NCI-H510A (cell line): ENCODE measurements at places on chromosomes 16 and 17.

- DNase-seq, result peak; percentile 67
These were observed 853 bp upstream of the PDK2 start for GRCh38 chr17:50094243-50094752.

- no peak for DNase-seq
These were observed 44.2 kb downstream of the HELZ start for GRCh38 chr17:67200727-67201301.

DNA sequence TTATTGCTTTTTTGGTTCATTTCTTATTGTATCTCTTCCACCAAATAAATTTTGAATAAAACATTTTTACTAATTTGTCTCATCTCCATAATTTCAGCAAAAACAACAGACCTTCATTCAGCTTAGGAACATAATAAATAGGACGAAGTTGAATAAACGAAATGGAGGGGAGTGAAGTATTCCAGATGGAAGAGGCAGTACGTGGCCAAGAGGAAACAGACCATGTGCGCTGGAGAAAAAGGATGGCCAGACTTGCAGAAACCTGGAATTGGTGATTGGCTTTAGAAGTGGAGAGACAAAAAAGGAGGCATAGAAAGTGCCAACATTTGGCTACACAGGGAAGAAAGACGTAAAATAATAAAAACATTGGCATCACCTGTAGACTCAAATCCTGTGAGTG lies 113.5 kb downstream of the USP22 start:
- no peak for DNase-seq

DNA sequence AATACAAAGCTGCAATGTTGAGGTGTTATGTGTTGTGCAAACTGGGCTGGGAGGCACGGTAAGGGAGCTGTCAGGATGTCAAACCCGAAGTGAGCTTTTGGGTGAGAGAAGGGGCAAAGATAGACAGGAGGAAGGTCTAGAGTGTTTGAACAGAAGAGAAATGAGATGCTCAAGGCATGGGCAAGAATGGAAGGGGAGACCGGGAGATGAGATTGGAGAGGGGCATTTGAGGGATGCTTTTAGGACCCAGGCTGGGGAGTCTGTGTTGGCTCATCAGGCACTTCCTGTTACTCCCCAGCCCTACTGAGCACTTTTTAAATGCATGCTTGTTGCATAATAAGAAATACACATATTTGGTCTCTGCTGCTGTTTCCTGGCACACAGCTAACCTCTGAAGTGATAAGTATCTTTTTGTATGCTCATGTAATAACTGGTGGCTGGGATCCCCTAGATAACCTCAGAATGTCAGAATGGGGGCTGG lies 13.7 kb downstream of the UNC45B start:
- no peak for DNase-seq

DNA sequence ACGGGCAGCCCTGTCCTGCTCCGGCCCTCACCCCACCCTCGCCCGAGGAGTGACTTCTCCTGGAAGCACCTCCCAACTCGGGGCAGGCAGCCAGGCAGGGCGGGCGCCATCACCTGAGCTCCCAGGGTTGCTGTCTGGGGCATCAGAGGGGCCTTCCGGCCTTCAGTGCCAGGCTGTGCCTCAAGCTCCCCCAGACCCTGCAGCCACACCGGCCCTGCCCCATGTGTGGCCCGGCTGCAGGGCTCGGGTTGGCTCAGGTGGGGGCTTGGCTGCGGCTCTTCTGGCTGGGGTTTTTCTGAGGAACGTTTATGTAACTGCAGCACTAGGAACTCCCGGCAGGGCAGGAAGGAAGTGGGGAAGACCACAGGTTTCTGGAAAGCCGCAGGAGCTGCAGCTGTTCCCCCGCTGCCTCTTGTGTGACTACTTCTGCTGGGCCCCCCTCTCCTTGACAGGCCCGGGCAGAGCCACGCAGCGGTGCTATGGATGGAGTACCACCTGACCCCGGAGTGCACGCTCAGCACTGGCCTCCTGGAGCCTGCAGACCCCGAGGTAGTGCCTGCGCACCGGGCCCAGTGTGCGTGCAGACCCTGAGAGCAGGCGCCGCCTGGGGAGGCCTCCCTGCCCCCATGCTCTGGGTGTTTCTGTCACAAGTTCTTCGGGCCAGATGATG lies 45.6 kb downstream of the PRMT7 start:
- DNase-seq, result no peak

- DNase-seq, result no peak
These were observed 45.8 kb downstream of the VPS35L start for GRCh38 chr16:19601083-19601976.

- DNase-seq, result no peak
These were observed 15.7 kb downstream of the PDP2 start for GRCh38 chr16:66895999-66896398.

DNA sequence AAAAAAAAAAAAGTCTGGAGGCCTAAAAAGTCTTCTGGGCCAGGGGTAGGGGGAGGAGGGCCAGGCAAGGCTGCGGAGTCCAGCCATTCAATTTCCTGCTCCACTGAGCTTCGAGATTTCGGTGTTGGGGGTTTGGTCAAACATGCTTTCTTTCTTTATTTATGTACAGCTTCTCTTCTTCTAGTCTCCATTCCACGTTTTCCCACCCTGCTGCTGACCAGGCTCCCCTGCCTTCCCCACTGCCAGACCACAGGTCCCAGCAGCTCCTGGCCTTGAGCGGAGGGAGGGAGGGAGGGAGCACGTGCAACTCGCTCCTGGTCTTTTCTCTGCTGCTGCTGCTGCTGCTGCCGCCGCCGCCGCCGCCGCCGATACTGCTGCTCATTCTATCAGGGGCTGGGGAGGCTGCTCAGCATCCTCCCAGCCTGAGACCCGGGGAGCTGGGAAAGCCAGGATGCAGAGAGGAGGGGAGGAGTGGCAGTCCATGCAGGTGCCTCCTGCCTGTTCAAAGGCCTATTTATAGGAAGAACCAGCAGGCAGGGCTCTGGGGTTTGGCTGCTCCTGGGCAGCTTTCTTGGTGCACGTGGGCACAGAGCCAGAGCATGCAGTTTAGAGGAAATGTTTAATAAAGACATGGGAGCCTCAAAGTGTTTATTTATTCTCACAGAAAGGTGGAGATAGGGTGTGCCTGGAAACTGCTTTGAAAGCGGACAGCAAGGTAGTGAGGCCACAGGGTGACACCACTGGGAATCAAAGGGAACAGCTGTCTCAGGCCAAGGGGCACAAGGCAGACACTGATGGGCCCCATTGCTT lies 23.4 kb upstream of the ZFHX3 start:
- DNase-seq, result no peak

DNA sequence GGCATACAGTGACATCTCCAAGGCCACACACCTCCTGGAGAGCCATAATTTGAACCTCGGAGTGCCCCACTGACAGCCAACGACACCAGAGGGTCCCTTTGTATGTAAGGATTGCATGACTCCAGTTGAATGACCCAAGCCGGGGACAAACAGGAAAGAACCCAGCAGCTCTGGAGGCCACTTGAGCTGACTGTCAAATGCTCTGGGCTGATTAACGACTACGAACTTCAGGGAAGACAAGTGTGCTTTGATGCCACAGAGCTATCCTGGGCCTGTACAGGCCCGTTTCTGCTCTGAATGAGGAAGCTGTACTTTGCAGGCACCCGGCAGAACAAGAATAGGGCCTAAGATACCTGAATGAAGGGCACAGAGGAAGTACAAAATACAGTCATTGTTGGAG lies 404.6 kb downstream of the SLC39A11 start:
- DNase-seq, result peak; percentile 91

DNA sequence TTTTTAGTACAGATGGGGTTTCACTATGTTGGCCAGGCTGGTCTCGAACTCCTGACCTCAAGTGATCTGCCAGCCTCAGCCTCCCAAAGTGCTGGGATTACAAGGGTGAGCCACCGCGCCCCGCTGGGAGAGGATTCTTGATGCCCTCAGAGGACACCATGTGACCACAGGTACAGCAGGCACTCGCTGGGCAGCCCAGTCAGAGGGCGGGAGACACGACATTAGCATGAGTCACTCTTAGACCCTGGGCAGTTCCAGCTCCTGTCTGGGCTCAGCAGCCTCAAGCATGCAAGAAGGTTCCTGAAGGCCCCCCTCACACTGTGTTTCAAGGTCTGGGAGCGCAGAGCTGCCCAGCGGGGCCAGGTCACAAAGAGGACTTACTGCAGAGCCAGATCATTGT lies 11.9 kb downstream of the STAC2 start:
- no peak for DNase-seq

DNA sequence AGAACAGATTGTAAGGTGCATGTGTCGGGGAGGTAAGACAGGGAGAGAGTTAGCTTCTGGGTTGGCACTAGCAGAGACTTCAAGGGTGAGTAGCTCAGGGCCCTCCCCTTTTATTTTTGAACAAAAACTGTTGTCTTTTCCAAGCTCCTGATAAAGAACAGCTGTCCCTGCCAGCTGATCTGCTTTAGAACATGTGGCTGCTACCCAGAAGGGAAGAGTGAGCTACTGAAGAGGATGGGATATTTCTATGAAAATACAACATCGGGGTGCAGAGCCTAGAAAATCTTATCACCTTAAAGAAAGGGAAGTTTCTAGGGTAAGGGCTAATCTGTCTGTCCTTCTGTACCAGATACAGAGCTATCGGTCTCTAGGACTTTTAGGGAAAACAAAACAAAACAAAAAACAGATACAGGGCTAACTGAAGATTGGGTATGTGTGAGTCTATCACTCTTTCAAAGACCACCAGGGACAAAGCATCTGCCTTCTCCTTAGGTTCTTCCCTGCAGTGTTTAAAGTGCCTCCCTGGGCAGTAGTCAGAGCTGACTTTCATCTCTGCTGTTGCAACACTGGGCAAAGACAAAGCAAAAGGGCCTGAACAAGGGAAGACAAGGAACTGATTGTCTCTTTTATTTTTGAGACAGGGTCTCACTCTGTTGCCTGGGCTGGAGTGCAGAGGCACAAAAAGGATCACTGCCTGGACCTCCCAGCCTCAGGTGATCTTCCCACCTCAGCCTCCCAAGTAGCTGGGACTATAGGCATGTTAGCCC lies 5.0 kb upstream of the DHRS13 start:
- DNase-seq, result no peak

GRCh38 chr17:65027305-65027704 lies 29.2 kb downstream of the GNA13 start:
- no peak for DNase-seq

DNA sequence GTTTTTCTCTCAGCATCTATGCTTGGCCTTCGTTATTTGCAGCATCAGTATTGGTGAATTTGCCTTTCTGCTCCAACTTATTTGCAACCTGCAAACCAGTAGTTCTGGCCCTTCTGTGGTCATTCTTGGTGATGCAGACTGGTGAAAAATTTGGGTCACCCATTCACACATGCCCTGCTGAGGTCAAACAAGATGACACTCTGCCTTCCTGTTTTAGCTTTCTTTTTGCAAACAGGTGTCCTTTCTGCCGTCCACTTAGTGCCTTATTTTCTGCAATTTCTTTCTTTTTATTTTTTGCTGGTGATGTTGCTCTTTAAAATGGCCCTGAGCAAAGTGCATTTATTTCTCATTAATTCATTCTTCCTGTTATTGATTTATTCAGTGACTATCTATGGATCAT lies 31.3 kb downstream of the PLCG2 start:
- DNase-seq, result no peak

DNA sequence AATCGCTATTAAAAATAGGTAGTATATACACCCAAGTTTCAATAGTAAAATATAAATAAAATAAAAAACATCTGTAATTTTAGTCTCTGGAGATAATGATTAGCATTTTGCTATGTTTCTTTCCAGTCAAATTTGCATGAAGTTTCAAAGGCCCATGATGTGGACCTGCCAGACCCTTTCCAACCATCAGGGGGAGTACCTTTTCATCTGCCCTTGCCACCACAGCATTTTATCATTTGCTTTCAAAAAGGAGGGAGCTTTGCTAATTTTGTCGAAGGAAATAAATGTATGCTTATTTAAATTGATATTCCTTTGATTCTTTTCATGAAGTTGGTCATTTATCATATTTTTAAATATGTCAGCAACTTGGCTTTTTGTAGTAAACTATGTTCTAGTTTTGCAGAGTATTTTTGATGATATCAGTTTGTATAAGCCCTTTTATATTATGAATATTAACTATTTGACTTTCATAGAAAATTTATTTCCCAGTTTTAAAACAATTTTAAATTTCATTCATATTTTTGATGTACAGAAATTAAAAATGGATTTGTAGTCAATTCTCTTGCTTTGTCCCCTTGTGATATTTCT lies 115.2 kb upstream of the NETO2 start:
- DNase-seq, result no peak

DNA sequence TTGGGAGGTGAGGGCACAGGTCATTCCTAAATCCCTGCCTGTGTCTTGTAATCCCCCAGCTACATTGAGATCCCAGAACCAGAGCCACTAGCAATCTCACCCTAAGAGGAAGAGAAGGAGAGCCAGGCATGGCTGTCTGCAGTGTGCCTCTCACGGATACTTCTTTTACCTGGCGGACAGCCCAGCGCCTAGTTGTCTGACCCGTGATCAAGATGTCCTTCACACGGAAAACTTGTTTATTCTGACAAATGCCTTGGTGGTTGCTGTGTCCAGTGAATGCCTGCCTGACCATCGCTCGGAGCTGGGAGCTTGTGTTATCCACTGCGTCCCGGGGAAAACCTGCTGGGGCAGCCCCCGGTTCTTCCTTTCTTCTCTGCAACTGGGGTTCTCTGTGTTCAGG lies 140.5 kb upstream of the WSCD1 start:
- no peak for DNase-seq

DNA sequence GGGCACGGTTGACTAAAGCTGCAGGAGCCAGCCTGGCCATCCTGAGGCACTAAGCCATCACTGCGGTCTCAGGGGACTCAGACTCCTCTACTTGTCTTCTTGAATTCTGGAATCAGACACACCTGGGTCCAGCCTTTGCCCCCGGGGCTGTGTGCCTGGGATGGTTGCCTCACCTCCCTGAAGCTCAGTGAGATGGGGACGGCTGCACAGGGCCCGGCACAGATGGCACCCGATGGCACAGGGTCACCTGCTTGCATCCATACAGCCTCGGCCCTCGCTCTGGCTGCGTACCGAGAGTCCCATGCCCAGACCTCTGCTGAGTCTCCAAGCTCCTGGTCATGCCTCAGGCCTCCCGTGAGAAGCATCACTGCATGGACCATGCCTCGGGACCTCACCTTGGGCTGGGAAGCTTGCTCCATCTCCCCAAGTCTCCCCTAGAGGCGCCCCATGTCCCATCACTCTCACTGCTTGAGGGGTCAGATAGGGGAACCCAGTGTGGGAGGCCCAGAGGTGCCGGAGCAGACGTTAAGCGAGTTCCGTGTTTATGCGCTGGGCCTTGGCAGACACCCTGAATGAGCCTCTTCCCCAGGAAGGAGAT lies 316.3 kb downstream of the SEC14L1 start:
- DNase-seq, result no peak

DNA sequence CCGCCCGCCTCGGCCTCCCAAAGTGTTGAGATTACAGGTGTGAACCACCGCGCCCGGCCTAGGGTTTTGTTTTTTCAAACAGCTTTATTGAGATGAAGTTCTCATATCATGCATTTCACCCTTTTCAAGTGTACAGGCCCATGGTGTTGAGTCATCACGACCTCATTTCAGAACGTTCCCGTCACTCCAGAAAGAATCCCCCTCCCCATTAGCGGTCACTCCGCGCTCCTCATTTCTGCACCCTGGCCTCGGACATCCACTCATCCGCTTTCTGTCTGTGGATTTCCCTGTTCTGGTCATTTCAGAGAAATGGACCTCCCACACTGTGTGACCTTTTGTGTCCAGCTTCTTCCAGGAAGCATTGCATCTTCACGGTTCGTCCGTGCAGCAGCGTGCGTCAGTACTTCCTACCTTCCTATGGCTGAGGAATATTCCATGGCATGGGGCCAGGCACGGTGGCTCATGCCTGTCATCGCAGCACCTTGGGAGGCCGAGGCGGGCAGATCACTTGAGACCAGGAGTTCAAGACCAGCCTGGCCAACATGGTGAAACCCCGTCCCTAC lies 135.2 kb upstream of the GSE1 start:
- no peak for DNase-seq
